Germinal center (tissue), 1 donor: ENCODE measurements at places on chromosomes 12 and 14.

DNA sequence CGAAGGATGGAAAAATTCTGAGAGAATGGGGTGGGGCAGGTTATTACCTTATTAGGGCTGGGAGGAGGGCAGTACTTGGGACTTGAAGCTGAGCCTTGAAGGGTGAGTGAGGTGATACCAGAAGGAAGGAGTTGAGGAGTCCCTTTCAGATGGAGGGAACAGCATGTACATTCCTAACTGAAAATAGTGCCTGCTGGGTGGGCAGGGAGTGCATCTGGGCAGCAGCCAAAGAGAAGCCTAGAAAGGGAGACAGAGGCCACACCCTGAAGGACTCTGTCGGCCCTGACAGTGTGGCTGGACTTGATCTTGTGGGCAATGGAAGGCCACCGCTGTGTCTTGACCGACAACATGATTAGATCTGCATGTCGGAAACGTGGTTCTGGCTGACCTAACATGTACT lies 147.6 kb downstream of the NDUFA12 start:
- no peak for DNase-seq

- DNase-seq: no peak
Measured at GRCh38 chr12:109925185-109925840, 25.2 kb downstream of the TCHP start.

- no peak for DNase-seq
Measured at GRCh38 chr14:94682736-94683135, 70.5 kb downstream of the SERPINA3 start.

DNA sequence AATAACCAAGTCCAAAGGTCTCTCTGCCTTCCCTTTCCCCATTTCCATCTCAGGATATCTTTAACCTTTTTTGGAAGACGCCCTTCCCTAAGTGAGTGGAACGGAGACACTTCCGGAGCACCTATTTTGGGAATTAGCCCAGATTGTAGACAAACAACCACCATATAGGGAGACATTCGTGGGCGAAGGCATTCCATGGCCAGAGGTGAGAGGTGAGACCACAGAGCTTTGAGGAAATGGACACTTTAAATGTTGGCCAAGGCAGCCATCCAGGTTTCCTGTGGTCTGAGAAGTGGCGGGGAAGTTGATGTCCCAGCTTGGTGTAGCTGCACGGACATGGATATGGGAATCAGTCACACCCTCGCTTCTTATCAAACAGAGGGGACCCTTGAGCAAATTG lies 69.4 kb upstream of the BDKRB2 start:
- no peak for DNase-seq

GRCh38 chr12:82326905-82327503 lies 31.2 kb downstream of the CCDC59 start:
- no peak for DNase-seq

- no peak for DNase-seq
Measured at GRCh38 chr12:95178136-95178535, 39.1 kb downstream of the FGD6 start.

DNA sequence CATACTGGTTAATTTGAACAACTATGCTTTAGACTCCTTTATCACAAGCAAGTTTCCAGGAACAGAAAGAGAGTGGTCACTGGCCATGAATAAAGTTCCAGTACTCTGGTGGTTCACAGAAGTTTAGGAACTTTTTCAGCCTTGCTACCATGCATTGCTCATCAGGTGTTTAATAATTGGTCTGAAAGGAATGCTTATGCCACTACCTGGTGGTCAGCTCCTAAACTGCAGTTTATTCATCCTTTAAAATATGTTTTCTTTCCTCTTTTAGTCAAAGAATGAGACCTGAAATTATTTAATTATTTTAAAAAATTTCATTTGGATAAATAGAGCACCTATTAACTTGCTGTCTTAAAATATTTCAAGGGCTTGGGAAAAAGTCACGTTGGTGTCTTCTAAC lies 260.1 kb upstream of the OR4E1 start:
- no peak for DNase-seq

- DNase-seq: no peak
Measured at GRCh38 chr14:65070471-65070976, 31.8 kb downstream of the MAX start.

DNA sequence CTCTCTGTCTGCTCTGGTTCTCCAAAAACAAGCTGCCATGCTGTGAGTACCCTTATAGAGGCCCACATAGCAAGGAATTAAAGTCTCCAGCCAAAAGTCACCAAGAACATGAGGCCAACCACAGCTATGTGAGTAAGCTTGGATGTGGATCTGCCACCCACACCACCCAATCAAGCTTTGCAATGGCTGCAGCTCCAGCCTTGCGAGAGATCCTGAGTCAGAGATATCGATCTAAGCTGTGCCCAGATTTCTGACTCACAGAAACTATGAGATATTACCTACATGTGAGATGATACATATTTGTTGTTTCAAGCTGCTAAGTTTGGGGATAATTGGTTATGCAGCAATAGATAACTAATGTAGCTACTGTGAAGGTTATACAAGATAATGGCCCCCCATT lies 15.5 kb upstream of the TMEM233 start:
- DNase-seq: no peak

DNA sequence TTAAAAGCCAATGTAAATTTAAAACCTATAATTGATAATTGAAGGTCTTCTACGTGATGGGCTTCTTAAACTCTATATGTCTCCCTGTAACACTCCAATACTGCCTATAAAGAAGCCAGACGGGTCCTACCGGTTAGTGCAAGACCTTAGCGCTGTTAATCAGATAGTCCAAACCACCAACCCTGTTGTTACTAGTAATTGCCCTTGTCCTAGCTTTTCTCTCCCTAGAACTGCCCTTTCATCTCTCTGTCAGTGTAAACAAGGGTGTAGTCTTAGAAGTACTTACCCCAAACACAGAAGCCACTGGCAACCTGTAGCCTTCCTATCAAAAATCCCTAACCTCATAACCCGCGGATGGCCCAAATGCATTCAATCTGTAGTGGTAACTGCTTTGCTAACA lies 243.0 kb upstream of the DIO3 start:
- DNase-seq: no peak

DNA sequence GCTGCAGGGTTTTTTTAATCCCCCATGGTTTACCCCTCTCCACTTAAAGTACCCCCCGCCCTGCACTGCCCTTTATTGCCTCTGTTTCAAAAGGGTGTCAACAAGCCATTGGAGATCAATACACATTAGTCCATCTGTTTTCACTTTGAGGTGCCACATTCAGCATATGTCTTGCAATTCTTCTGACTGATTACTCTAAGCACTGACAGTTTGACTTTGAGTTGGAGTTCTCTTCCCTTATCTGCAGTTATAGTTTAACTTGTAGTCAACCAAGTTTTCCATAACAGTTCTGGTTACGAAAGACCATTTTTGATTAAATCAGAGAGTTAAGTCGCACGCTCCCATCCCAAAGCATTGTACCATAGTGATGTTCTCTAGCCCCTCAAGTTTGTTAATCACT lies 260.8 kb upstream of the TBX3 start:
- DNase-seq: no peak

- DNase-seq: no peak
Measured at GRCh38 chr12:105803292-105803691, 335.5 kb downstream of the NUAK1 start.

- DNase-seq: no peak
Measured at GRCh38 chr12:25692115-25693035, 139.3 kb upstream of the LMNTD1 start.

DNA sequence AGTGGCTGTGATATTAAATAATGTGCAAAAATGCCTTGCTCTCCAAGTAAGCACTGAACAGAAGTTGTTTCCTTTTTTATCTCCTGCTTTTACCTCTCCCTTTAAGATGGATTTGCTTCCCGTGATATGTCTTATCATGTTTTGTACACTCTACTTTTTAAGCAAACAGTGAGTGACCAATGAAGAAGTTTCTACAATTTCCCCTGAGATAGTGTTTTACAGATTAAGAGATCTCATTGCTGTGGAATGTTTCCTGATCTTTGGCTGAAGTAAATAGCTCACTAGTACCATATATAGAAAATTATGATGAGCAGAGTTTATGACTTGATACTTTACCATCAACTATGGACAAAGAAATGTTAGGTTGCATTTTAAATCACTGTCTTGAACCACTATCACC lies 184.8 kb upstream of the PDE3A start:
- DNase-seq: no peak

DNA sequence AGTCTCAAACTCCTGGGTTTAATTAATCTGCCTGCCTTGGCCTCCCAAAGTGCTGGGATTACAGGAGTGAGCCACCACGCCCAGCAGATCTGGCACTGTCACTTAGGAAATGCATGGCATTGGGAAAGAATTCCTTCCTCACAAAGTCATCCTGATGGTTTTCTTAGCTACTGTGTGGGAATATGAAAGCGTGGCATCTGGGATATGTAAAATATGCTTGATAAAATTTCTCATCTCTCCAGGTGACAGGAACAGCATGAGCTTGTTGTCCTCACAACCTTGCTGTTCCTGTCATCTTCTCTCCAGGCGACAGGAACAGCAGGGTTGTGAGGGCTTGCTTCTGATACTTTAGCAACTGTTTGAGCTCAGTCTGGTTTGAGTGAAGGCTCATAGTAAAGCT lies 16.1 kb upstream of the AICDA start:
- DNase-seq: no peak

- DNase-seq: no peak
Measured at GRCh38 chr14:105375635-105376057, 22.7 kb upstream of the TEX22 start.

DNA sequence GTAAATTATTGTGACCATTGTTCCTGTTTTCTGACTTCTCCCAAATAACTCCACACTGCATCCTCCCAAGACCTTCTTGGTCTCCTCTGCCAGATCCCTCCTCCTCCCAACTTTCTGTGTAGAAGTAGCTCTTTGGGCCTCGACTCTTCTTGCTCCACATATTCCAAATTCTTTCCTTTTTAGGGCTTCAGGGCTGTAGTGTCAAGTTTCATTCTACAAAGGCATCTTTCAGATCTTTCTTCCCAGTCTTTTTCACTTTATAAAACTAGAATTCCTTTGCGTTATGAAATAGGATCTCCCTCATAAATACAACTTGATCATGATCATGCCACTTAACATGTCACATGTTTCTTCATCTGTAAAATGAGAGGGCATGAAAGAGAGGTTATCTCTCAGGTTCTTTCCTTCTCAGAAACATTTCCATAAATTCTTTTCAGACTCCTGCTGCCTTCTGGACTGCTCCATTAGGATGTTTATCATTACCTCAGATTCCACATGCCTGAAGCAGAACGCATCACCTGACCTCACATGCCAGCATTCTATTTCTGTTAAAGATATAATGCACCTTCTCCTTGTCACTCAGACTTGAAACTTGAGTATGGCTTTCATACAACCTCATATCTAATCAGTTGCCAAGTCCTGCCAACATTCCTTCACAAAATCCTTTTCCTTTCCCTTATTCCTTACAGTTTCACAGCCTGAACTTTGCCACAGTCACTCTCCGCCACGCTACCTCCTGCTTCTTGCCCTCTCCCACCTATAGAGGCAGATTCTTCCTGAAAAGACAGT lies 8.5 kb downstream of the SLC38A1 start:
- DNase-seq: no peak

DNA sequence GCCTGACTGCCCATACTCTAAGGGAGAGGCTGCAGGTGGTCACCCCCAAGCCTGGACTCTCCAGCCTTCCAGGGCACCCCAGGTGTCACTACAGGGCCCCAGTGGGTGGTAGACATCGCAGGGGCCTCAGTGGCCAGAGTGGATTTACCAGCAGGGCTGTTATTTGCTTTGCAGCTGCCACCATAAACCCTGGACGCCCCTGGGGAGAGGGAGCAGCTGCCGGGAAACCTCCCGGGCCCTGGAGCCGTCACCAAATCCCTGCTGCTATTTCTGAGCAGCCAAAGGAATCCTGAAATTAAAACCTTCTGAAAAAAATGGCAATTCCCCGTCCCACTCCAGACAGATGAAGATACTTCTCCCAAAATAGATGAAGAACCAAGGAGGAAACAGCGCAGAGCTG lies 13.9 kb downstream of the TMEM119 start:
- no peak for DNase-seq

GRCh38 chr12:27534060-27534764 lies 10.2 kb downstream of the PPFIBP1 start:
- DNase-seq: no peak

- no peak for DNase-seq
Measured at GRCh38 chr14:51386983-51387735, 147.1 kb downstream of the TMX1 start.

DNA sequence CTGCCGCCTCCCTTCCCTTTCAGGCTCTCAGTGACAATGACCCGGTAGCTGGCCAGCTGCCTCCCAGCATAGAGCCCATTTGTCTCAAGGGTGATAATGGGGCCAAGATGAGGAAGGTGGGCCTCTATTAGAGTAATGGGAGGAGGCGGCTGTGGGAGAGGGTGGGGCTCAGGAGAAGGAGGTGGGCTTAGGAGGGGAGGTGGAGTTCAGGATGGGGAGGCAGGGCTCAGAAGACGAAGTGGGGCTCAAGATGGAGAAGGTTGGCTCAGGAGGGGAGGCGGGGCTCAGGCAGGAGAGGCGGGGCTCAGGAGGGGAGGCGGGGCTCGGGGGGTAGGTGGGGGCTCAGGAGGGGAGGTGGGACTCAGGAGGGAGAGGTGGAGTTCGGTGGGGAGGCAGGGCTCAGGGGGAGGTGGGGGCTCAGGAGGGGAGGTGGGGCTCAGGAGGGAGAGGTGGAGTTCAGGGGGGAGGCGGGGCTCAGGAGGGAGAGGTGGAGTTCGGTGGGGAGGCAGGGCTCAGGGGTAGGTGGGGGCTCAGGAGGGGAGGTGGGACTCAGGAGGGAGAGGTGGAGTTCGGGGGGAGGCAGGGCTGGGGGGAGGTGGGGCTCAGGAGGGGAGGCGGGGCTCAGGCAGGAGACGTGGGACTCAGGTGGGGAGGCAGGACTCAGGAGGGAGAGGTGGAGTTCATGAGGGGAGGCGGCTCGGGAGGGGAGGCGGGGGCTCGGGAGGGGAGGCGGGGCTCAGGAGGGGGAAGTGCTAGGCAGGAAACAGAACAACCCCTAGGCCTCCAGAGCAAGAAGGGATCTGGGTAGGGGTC lies 36.8 kb downstream of the IQSEC3 start:
- peak; percentile 24 for DNase-seq

DNA sequence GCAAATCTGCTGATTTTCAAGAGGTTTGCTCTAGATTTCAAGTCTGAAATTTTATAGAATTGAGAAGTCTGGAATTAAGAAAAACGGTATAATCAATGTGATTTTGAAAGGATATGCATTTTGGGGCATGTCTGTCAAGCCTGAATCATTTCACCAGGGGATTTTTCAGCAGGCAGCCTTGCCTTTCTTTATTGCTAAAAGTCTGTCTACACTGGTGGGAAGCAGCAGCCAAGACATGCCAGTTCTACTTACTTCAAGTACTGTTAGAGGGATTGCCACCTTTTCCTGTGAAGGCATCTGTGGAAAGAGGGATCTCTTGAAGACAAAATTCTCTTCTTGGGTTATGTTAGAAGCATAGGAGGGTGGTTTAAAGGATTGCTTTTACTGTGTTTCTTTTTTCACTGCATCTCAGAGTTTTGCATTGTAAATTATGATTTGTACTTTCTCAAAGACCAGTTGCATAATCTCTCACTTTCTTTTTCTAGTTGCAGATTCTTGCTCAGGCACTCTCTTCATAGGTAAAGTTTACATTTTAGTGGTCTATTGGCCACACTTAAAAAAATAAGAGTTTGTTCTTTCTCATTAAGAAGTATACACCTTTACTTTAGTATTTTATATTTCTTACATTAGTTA lies 837.0 kb downstream of the GALC start:
- DNase-seq: no peak
